Frontal cortex (tissue), 4 donors: ENCODE measurements at places on chromosomes 2 and 18. TPM values are rescaled to one million over a fixed set of nuclear protein-coding genes. Genes with fewer than 3 reads are reported as not detected.

The MTCL1 gene
- total RNA-seq = 15.9 TPM

The EDAR gene
- total RNA-seq = under 0.01 TPM

The GALNT5 gene
- under 0.01 TPM for total RNA-seq

GRCh38 chr18:3666526-3667254, 216.7 kb downstream of the TGIF1 start:
- DNase-seq = no peak

DNA sequence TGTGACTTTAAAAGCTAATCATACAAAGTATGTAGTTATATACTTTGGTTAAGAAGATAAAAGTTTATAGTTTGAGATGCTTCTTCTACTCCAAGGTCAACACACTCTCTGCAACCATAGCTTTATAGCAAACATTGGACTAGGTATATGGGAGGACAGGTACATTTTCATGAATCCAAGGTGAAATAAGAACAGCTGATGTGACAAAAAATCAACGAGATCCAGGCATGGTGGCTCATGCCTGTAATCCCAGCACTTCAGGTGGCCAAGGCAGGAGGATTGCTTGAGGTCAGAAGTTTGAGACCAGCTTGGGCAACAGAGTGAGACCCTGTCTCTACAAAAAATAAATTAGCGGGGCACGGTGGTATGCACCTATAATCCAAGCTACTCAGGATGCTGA, 163.3 kb upstream of the VWC2L start:
- DNase-seq = no peak

GRCh38 chr18:58754544-58755068, 83.3 kb downstream of the MALT1 start:
- no peak for DNase-seq

- no peak for DNase-seq
Measured at GRCh38 chr2:98897746-98898145, 38.3 kb downstream of the CRACDL start.

DNA sequence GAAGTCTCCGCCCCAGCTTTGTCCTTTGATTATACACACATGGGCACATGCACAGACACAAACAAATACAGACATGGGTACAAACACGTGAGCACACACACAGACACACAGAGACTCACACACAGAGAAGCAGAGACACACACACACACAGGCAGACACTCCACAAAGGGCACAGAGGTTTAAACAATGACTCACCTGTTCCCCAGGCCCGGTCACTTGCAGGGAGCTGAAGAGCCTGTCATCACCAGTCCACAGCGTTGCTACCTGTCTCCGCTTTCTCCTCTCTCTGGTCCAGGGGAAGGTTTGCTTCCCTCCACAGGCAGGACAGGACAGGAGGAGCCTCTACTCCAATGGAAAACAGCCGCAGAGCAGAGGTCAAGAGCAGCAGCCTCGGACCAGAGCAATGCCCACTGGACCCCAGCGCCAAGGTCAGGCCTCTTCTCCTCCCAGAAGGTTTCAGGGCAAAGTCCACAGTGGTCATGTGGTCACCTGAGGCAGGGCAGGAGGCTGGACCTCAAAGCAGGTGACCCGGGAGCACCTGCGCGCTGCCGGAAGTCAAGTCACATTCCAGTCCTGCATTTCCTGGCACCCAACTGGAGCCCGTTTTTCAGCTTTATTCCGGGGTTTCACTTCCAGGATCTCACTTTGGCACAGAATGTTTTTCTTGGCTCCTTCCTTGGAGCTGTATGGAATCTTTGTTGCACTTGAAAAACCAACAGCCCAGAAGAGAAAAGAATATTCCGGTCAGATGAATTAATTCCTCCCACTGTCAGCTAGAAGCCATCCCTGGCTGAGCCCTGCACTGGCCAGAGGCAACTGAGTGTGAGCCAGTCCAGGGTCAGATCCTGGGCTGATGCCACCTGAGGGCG, at the start of gene RAB17:
Gene RAB17 (minus strand): TSS at position 463 of the 869 bp plus-strand sequence. CDS start 4,580 bp downstream, outside the sequence.
- no peak for DNase-seq

DNA sequence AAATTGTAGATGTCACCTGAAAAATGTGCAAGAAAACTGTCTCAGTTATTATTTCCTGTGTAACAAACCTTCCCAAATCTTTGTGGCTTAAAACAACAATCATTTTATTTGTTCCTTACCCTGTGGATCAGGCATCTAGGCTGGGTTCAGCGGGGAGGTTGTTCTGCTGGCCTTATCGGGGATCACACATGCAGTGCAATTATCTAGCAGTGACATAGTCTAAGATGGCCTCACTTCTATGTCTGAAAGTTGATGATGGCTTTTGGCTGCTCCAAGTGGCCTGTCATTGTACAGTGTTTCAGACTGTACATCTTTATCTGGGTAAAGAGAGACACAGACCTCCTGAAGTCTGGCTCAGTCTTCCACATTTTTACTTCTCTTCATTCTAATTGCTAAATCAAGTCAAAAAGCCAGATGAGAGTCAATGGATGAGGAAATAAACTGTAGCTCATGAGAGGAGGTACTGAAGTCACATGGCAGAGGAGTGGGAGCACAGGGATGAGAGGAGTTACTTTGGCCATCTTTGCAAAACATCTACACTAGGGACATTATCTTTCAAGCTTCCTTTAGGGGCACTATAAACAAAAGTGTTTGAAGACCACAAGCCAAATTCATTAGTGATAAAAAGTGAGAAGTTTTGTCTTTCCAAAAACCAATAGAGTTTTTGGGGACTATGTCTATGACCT, 243.1 kb upstream of the CCDC68 start:
- DNase-seq = no peak

DNA sequence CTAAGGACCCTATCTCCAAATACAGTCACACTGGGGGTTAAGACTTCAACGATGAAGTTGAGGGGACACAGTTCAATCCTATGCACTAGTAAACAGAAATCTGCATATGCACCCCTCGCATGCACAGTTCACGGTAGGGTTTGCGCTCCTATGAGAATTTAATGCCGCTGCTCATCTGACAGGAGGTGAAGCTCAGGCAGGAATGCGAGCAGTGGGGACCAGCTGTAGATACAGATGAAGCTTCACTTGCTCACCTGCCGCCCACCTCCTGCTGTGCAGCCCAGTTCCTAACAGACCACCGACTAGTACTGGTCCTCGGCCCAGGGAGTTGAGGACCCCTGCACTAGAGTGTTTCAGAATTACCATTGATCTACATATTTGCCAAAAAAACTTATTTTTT, 40.0 kb upstream of the FAHD2A start:
- DNase-seq = no peak

DNA sequence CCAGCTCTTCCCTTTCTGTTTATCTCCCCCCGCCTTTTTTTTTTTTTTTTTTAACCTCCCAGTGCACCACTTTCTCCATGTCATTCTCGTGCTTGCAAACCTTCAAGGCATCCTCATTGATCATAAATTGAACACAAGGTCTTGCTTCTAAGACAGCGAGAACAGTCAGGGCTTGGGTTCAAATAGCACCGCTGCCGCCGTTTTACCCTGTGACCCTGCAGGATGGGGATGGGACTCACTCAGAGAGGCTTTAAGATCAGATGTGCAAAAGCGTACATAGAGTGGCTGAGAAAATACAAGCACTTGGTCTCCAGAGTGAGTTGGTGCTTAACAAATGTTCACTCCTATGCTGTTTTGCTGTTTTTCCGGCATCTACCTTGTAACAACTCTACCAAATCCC, 93.6 kb downstream of the TCF7L1 start:
- DNase-seq = no peak

DNA sequence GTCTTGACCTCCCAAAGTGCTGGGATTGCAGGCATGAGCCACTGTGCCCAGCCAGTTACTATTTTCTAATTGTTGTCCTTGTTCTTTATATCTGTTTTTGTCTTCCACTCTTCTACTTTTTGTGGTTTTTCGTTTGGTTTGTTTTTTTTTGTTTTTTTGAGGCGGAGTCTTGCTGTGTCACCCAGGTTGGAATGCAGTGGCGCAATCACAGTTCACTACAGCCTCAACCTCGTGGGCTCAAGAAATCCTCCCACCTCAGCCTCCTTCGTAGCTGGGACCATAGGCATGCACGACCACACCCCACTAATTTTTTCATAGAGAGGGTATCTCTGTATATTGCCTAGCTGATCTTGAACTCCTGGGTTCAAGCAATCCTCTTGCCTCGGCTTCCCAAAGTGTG, 100.7 kb downstream of the EHBP1 start:
- DNase-seq = no peak

GRCh38 chr2:10004401-10004800, 38.9 kb upstream of the KLF11 start:
- no peak for DNase-seq
